ENCODE measurements at places on chromosomes 11 and 22. TPM values are rescaled to one million over a fixed set of nuclear protein-coding genes. Genes with fewer than 3 reads are reported as not detected.

The TSPO gene
- 19.9 TPM for total RNA-seq

The MIOX gene
- total RNA-seq = 0.30 TPM

The EIF3M gene
- total RNA-seq = 444 TPM

The FXYD2 gene
- total RNA-seq = 1.1 TPM

The OR2AT4 gene
- total RNA-seq = not detected

The OR52N4 gene
- not detected for total RNA-seq

The SF3A1 gene
- total RNA-seq = 275 TPM

The CARD18 gene
- total RNA-seq = not detected

The JAM3 gene
- total RNA-seq = 42.8 TPM

The TNNI2 gene
- not detected for total RNA-seq

The PHOX2A gene
- 0.19 TPM for total RNA-seq

The TTC36 gene
- not detected for total RNA-seq

The BAIAP2L2 gene
- total RNA-seq = 7.2 TPM

The TRIOBP gene
- total RNA-seq = 27.3 TPM

The DDTL gene
- 2.1 TPM for total RNA-seq

The TTLL12 gene
- total RNA-seq = 124 TPM

The PLA2G6 gene
- total RNA-seq = 14.2 TPM

The MPZL3 gene
- 3.9 TPM for total RNA-seq

The DNAJB13 gene
- 0.54 TPM for total RNA-seq

The CDC42EP1 gene
- total RNA-seq = 11.2 TPM

The LRRN4CL gene
- total RNA-seq = not detected

The MPEG1 gene
- not detected for total RNA-seq

The C11orf91 gene
- not detected for total RNA-seq

Measured in H1 (cell line).